ENCODE measurements at places on chromosomes 11 and 22.

DNA sequence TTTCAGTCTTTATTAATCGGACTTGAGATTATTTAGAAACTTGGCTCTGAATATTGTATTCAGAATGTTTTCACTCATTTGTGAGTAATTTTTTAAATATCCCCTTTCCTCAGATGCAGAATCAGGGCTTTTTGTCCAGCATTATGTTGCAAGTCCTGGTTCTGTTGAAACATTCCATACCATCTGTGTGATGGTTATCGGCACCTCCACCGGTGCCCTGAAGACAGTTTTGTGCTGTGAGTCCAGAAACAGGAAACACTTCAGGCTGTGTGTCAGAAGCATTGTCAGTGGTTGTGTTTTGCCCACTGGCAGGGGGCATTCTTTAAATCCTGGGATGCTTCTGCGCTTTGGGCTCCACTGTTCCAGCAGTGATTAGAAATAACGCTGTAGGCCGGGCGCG, 20.4 kb downstream of the CDPF1 start:
- DNase-seq, result no peak

GRCh38 chr11:47148903-47149531, 27.7 kb downstream of the ARFGAP2 start:
- no peak for DNase-seq

DNA sequence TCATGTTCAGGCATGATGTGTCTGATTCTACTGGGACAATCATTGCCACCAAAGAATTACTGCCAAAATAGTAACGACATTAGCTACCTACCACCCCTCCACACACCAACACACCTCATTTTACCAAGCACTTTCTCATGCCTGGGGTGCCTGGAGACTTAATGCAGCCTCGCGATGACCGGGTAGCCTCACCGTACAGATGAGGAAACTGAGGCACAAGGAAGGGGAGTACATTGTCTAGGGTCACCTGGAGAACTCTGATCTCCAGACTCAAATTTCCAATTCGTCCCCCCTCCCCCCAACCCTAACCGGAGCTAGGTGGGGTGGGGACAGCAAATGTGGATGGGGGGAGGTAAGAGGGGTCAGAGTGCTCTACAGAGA, 2.7 kb upstream of the RTN4RL2 start:
- DNase-seq, result no peak

DNA sequence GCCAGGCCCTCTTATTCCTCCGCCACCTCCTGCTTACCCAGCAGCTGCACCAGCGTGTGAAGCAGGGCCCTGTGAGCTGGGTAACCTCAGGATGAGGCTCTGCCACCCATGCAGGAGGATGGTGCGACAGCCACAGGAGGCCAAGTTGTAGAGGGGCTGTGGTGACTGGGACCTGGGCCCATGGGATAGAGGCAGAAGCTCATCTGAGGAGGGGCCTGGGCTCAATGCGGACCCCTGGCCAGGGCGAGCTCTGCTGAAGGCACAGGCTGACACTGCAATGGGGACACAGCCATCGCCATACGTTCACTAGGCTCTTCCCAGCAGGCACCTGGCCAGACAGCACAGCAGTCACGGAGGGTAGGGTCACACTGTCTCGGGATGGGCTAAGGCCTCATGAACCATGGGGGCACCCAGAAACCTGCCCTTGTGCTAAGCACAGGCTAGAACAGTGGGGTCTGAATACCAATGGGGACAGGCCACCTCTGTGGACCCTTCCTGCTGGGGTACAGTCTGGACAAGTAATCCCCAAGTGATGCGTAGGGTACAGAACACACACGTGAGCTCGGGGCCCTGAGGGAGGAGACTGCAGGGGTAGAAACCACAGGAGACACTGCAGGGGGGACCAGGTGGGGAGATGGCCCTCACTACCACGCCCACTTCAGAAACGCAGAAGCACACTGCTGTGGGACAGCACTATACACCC, 35.3 kb downstream of the GNB1L start:
- no peak for DNase-seq

DNA sequence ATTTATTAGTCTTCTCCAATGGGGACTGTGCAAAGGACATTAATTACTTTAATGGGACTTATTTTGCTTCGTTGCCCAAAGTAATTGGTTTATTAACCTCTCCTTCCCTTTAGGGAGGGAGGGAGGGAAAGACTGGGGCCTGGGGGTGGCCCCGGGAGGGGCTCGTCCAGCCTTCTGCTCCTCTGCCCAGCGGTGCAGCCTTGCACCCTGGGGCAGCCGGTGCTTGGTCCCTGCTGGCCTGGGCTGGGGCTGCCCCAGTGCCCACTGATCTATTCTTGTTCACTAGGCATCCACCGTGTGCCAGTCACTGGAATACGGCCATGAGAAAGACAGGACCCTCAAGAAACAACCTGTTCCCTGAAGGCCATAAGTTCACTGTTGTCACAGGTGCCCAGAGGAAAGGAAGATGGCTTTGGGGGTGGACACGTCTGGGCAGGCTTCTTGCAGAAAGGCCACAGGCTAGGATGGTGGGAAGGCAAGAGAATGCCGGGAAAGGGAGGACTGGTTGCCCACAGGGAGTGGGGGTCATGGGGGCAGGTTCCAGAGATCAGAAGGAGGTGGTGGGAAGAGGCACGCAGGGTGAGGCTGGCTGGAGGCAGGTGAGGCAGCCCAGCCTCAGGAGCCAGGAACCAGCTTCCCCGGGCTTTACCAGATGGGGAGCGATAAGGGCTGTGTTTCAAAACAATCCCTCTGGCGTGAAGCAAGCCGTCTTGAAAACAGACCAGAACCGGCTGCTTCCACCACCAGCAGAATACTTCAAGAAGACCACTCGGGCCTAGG, 47.6 kb upstream of the KCNQ1OT1 start:
- DNase-seq, result no peak

DNA sequence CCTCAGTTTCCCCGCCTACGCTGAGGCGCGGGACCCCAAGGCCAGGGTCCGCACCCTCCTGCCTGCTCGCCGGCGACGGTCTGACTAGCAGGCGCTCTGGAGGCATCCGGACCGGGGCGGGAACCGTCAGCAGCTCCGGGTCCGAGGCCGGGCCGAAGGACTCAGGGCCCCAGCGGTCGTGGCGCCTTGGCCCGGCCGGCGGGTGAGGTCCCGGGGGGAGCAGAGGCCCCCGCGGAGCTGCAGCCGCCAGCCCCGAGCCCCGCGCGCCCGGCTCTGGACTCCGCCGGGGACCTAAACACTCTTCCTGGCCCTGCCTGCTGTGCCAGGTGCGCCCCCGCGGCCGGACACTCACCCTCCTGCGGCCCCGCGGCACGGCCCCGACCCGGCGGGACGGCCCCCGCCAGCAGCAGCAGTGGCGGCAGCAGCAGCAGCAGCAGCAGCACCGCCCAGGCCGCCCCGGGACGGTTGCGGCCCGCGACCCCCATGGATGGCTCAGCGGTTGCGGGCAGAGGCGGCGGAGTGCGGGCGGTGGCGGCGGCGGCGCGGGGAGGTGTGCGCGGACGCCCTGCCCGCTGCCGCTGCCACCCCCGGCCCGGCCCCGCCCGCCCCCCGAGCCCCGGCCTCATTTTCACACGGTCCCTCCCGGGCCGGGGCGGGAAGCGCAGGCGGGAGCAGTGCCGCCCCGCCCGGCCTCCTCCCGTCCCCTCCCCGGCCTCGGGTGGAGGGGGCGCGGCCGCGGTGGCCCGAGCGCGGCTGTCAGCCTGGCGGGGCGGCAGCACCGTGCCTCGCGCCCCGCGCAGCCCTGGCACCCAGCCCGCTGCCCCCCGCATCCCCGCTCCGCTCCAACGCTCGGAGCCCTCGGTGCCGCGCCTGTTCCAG, at the start of gene SCUBE2:
TSS of gene SCUBE2 (minus strand) at position 556 of the 879 bp plus-strand sequence. CDS start at position 485, 71 bp downstream.
- DNase-seq, result no peak

DNA sequence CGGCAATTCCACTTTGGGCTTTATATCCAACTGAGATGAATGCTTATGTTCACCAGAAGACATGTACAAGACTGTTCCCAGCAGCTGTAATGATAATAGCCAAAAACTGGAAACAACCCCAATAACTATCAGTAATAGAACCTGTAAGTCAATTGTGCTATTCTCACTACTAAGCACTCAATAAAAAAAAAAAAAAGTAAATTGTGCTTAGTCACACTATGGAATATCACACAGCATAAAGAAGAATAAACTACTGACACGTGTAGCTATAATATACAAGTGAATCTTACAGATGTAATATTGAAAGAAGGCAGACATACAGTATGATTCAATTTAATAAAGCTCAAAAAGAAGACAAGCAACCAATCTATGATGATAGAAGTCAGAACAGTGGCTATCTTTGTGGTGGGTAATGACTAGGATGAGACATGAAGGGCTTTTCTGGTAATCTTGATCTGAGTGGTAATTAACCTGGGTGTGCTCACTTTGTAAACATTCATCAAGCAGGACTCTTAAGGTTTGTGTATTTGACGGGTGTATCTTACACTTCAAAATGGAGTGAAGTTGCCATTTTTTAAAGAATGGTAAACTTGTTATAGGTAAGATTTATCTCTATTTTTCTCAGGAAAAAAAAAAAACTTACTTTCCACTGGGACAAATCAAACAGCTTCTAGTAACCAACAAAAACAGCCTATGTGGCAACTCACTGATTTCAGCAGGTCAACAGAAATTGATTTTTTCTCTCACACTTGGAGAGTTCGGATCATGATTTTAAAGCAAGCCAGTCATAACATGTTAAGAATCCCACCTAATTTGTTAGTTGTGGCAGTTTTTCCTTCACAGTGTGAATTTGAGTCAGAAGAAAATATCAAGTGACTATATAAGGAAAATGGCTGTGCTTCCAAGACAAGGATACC, 84.2 kb downstream of the CCDC83 start:
- DNase-seq, result no peak

DNA sequence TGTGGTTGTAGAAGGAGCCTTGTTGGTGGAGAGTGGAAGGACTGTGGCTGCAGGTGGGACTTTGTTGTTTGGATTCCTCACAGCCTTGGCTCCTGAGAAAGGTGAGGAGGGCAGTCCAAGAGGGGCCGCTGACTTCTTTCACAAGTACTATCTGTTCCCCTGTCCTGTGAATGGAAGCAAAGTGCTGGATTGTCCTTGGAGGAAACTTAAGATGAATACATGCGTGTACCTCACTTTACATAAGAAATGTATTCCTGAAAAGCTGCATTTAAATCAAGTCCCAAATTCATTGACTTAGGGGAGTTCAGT, 2.4 kb downstream of the FUT4 start:
- no peak for DNase-seq

DNA sequence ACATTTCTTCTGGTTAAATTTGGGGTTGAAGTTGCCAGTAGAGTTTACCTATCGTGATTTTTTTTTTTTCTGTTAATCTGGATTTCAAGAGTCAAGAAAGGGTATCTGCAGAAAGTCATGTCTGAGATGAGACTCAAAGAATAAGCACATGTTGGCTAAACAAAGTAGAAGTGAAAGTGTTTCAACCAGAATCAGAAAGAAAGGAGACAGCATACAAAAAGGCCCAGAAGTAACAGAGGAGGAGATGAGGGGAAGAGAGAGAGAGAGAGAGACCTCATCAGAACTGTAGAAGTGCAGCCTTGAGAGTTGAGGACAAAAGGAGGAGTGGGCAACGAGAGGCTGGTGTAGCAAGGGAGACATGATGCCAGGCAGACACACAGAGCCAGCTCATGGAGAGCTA, 54.9 kb downstream of the SVIP start:
- DNase-seq, result no peak

GRCh38 chr11:77035580-77035979, 1.4 kb downstream of the B3GNT6 start:
- DNase-seq, result no peak

DNA sequence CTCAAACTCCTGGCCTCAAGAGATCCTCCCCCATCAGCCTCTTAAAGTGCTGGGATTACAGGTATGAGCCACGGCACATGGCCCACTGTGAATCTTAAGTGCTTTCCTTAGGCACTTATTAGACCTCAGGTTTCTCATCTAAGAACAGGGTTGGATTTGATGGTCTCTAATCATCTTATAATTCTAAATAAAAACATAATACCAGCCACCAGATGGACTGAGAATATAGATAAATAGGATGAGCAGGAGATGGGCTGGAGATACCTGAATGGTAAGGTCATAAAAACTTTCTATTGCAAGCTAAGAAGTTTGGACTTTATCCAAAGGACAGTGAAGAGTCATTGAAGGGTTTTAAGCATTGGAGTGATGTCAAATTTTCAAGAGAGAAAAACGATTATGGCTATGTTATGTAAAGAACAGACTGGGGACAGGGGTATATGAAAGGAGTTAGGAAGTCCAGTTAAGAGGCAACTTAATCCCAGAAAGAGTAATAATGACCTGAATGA, 85.2 kb downstream of the RELT start:
- no peak for DNase-seq
